ENCODE measurements at places on chromosomes 5 and 9. TPM values are rescaled to one million over a fixed set of nuclear protein-coding genes. Genes with fewer than 3 reads are reported as not detected.

TAF11L10 gene
- total RNA-seq, result not detected

PCDH1 gene
- 7.4 TPM for total RNA-seq

AK8 gene
- 0.43 TPM for total RNA-seq

ANKRD31 gene
- total RNA-seq, result not detected

PCDHA9 gene
- 0.07 TPM for total RNA-seq

SV2C gene
- not detected for total RNA-seq

IFNA8 gene
- total RNA-seq, result not detected

ADRB2 gene
- 0.45 TPM for total RNA-seq

TAF11L5 gene
- total RNA-seq, result not detected

NUTM2F gene
- not detected for total RNA-seq

F12 gene
- total RNA-seq, result 5.6 TPM

CCDC183 gene
- 0.55 TPM for total RNA-seq

ISOC1 gene
- total RNA-seq, result 32.0 TPM

IZUMO3 gene
- total RNA-seq, result not detected

PCDHB9 gene
- total RNA-seq, result 11.2 TPM

ADAMTSL2 gene
- 0.12 TPM for total RNA-seq

CAVIN4 gene
- 2.4 TPM for total RNA-seq

ANKRD18A gene
- total RNA-seq, result 0.10 TPM

FLT4 gene
- 11.5 TPM for total RNA-seq

GPR150 gene
- not detected for total RNA-seq

CORO2A gene
- 12.5 TPM for total RNA-seq

FOXD4L6 gene
- total RNA-seq, result not detected

SPATA31C1 gene
- not detected for total RNA-seq

AMBP gene
- total RNA-seq, result 0.79 TPM

CCL21 gene
- not detected for total RNA-seq

WDR38 gene
- not detected for total RNA-seq

GFRA3 gene
- total RNA-seq, result not detected

UBTD2 gene
- total RNA-seq, result 42.4 TPM

UQCRQ gene
- 275 TPM for total RNA-seq

PLAC8L1 gene
- not detected for total RNA-seq

ANKRD55 gene
- not detected for total RNA-seq

INPP5E gene
- total RNA-seq, result 16.6 TPM
